ENCODE measurements at places on chromosomes 4 and X. TPM values are rescaled to one million over a fixed set of nuclear protein-coding genes. Genes with fewer than 3 reads are reported as not detected.
A peak's percentile ranks its signal among the peaks of the same experiment; 100 is the strongest.

RHOXF2B gene
- total RNA-seq = not detected

GCNA gene
- total RNA-seq = 6.5 TPM

DNA sequence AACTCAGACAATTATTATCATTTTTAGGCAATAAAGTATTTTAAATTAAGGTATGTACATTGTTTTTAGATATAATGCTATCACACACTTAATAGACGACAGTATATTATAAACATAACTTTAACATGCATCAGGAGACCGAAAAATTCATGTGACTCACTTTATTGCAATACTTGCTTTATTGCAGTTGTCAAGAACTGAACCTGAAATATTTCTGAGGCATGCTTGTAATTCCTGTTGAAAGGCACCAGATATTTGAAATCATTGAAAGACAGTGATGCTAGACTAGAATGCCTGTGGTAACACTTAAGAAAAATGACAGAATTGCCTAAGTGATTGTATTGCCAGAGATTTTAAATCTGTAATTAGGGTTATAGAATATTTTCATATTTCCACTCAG is 175.6 kb upstream of the MAGEB2 start:
- H3K27ac ChIP-seq = no peak overlapping the region
- H3K4me3 ChIP-seq = no peak overlapping the region
- H3K36me3 ChIP-seq = no peaks in the 10 kb centered on the region
- no peak for DNase-seq
- H3K4me1 ChIP-seq = no peaks in the 10 kb centered on the region

CEP135 gene
- 17.0 TPM for total RNA-seq

DNA sequence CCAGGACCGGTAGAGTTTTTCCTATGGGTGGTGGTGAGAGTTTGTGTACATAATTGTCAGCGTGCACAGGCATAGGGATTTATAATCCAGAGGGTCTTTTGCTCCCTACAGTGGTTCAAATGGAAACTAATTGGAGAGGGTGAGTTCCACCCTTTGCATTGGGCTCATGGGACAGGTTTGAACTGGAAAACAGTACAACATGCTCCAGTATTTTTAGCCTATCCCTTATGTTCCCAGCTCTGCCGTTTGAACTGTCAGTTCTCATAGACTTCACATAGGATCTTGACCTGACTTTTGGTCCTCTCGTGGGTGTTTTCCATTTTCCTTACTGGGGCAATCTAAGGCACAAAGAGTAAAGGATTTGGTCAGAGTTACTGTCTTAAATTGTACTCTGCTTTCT is 31.8 kb downstream of the FHL1 start:
- DNase-seq = no peak
- H3K36me3 ChIP-seq = no peaks in the 10 kb centered on the region
- H3K27ac ChIP-seq = no peak overlapping the region
- no peaks in the 10 kb centered on the region for H3K27me3 ChIP-seq
- no peak overlapping the region for H3K4me3 ChIP-seq

GRCh38 chr4:35516102-35516501 is 728.2 kb downstream of the ARAP2 start:
- no peaks in the 10 kb centered on the region for H3K4me1 ChIP-seq
- no peak overlapping the region for H3K4me3 ChIP-seq
- H3K27me3 ChIP-seq = no peaks in the 10 kb centered on the region
- H3K36me3 ChIP-seq = no peaks in the 10 kb centered on the region
- no peak overlapping the region for H3K27ac ChIP-seq

GRCh38 chrX:1464041-1464970 is 11.6 kb upstream of the ASMTL start:
- peaks cover 67% of the 10 kb centered on the region for H3K4me1 ChIP-seq
- DNase-seq = peak; percentile 56
- no peaks in the 10 kb centered on the region for H3K27me3 ChIP-seq
- peak overlapping the region; percentile 62 for H3K4me3 ChIP-seq

- no peak for DNase-seq
- H3K27me3 ChIP-seq = peaks cover 50% of the 10 kb centered on the region
- H3K4me1 ChIP-seq = peaks cover 13% of the 10 kb centered on the region
- no peaks in the 10 kb centered on the region for H3K36me3 ChIP-seq
- no peak overlapping the region for H3K4me3 ChIP-seq
- no peak overlapping the region for H3K27ac ChIP-seq
Observed at GRCh38 chr4:100188829-100189228, 1.4 kb downstream of the DDIT4L start.

DNA sequence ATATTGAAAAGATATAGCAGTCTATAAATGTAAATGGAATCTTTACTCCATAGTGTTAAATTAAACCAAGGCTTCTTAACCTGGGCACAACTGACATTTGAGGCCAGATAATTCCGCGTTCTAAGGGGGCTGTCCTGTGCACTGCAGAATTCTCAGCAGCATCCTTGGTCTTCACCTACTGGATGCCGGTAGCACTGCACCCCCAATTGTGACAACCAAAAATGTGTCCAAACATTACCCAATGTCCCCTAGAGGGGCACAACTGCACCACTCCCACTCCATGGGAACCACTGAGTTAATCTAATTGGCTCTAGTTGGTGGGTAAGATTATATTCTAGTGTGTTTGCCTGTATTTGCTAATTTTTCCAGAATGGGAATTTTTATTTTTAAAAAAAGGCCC is 16.6 kb downstream of the AP1S2 start:
- peak; percentile 24 for DNase-seq
- peaks cover 10% of the 10 kb centered on the region for H3K36me3 ChIP-seq

OPHN1 gene
- total RNA-seq = 0.13 TPM

TEX11 gene
- total RNA-seq = not detected

RGN gene
- total RNA-seq = not detected

DNA sequence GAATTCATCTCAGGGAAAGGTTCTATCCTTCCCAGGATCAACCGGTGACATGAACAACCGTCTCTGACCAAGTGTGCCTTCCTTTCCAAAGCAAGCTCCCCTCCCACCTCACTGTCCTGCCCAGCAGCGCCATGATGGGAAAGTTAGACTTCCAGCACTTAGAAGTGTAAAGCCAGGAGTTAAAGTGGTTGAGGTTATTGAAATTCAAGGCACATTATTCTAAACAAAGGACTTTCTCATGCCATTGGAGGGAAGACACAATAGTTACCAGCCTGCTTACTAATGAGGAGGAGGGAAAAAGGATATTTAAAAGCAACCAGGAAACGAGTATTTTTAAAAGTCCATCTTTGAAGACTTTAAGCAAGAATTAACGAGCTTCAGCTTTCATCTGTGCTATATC is 96.8 kb downstream of the NSUN7 start:
- no peaks in the 10 kb centered on the region for H3K4me1 ChIP-seq
- H3K27me3 ChIP-seq = peaks cover 22% of the 10 kb centered on the region
- no peaks in the 10 kb centered on the region for H3K36me3 ChIP-seq
- no peak overlapping the region for H3K4me3 ChIP-seq
- H3K27ac ChIP-seq = no peak overlapping the region

S100G gene
- total RNA-seq = not detected

UCP1 gene
- total RNA-seq = not detected

KCND1 gene
- total RNA-seq = 3.5 TPM

PCSK1N gene
- not detected for total RNA-seq

PTPN13 gene
- total RNA-seq = 0.16 TPM

DNA sequence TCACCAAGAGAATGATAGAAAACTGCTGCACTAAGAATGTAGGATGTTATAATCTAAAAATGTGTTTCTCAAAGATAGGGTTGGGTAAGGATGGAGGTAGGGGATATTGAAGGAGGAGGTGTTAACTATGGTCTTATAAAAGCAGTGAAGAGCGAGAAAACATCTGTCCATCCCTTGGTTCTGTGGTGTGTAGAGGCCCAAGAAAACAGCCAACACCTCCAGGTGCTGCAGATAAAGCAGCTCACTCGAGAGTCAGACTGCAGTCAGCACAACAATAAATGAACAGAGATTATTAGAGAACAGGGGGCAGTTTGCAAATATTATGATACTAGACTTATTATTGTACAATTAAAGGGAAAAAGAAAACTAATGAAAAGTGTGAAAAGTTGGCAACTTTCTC is 141.5 kb downstream of the CAMK2D start:
- no peak overlapping the region for H3K27ac ChIP-seq
- DNase-seq = no peak
- H3K4me3 ChIP-seq = no peak overlapping the region
- H3K27me3 ChIP-seq = no peaks in the 10 kb centered on the region
- H3K36me3 ChIP-seq = peaks cover 1% of the 10 kb centered on the region

DNA sequence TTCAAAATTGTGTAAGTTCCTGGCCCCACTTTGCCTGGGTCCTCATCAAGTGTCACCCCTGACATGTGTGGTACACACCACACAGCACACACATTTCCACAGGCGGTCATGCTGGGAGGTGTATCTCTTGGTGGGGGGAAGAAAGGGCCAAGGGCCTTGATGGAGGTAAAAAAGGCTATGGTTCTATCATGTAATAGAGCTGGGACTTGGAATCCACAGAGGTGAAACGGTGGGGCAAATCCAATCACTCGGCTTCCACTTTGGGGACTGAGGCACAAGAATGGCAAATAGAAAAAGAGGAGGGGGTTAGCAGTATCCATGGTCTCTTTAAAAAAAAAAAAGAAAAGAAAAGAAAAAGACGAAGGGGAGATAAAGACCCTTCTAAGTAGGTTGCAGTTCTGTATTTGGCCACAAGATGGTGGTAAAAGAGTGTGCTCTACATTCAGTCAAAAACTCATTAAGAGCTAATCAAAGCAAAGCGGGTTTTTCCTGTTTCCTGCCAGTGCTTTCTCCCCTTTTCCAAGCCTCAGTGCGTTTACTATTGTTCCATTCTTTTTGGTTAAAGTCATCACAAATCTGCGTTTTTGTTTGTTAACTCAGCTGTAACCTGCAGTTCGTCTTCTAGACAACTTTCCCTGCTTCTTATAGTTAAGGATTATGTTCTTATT is 37.0 kb upstream of the ATP6AP2 start:
- H3K27me3 ChIP-seq = peaks cover 3% of the 10 kb centered on the region
- peak; percentile 25 for DNase-seq
- H3K27ac ChIP-seq = no peak overlapping the region
- no peaks in the 10 kb centered on the region for H3K36me3 ChIP-seq

GRCh38 chrX:11741574-11741973 is 16.5 kb upstream of the MSL3 start:
- H3K27me3 ChIP-seq = no peaks in the 10 kb centered on the region
- H3K4me1 ChIP-seq = no peaks in the 10 kb centered on the region
- no peak overlapping the region for H3K4me3 ChIP-seq
- DNase-seq = no peak

DNA sequence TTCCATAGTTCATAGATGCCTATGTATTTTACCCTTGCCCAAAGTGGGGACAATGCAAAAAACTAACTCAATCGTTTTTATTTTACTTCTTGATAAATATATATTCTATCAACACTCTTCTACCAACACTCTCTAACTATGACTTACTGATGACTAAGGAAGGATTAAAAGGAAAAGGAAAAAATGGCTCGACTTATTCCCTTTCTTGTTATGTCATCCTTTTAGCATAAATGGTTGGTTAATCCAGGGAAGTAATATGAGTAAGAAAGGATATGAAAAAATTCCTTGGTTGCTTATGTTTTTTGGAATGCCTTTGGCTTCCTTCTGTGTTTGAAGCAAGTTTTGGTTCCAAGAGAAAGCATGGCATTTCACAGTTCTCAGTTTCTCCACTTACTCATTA is 1087.1 kb downstream of the C4orf33 start:
- DNase-seq = no peak
- no peaks in the 10 kb centered on the region for H3K4me1 ChIP-seq
- no peak overlapping the region for H3K4me3 ChIP-seq
- H3K27me3 ChIP-seq = no peaks in the 10 kb centered on the region
- H3K36me3 ChIP-seq = no peaks in the 10 kb centered on the region
- H3K27ac ChIP-seq = no peak overlapping the region

ADH1B gene
- not detected for total RNA-seq

DNA sequence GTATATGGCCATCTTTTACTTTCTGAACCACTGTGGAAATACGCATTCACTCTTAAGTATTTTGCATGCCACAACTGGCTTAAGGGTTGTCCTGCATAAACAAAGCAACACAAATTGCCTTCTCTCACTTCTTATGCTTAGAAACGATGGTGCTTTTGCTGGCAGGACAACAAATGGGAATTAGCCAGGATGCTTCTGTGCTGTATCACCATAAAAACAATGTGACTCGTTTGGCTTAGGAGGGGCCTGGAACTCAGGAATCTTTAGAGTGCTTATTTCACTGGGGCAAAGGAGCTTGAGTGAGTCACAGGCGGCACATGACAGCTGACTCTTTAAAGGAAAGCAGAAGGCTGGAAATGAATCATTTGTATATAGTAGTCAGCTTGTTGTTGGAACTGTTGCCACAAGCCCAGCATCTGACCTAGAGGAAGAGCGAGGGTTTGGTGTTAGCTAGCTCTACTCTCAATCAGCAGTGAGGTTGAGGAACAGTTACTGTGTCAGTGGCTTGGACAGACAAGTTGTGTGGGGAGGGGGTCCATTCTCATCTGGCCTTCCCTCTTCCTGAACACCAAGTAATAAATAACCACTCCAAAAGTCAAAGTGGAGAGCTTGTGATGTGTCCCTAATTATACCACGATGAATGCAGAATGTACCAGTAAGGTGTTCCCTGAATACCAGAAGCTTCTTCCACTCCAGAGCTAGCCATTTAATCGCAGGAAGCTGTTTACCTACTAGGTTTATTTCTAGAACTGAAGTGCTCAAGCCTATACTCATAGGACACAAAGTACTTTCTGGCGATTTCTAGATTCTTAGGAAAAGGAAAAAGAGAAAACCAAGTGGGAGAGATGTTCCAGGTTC is 293.1 kb downstream of the CAMK2D start:
- DNase-seq = peak; percentile 24
- H3K4me3 ChIP-seq = no peak overlapping the region
- peaks cover 16% of the 10 kb centered on the region for H3K36me3 ChIP-seq

RRH gene
- 0.26 TPM for total RNA-seq

GRCh38 chrX:110373310-110373709 is 14.7 kb downstream of the RTL9 start:
- no peak for DNase-seq
- no peaks in the 10 kb centered on the region for H3K36me3 ChIP-seq
- no peak overlapping the region for H3K4me3 ChIP-seq
- H3K27ac ChIP-seq = no peak overlapping the region
- H3K27me3 ChIP-seq = peaks cover 2% of the 10 kb centered on the region

- H3K36me3 ChIP-seq = no peaks in the 10 kb centered on the region
- peaks cover 5% of the 10 kb centered on the region for H3K4me1 ChIP-seq
- H3K27ac ChIP-seq = no peak overlapping the region
- no peak overlapping the region for H3K4me3 ChIP-seq
Observed at GRCh38 chrX:71216485-71216884, 6.5 kb upstream of the GJB1 start.

AFF2 gene
- total RNA-seq = 0.13 TPM

DNA sequence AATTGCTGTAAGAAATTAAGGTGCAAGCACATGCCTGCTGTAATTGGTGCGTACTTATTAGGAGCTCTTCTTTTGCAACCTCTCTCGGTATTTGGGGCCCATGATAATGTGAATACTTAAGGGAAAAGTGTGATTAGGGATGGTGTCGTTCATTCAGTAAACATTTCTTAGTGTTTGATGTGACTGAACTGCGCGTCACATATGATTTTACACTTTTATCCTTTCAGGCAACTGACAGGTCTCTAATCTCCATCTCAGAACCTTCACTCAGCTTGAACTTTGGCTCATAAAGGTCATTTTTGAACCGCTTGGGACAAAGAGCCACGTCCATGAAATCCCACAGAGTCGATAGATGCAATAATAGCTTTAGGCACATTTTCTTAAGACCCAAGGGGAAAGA is 612.1 kb upstream of the PITX2 start:
- no peaks in the 10 kb centered on the region for H3K4me1 ChIP-seq
- no peak overlapping the region for H3K27ac ChIP-seq
- no peak for DNase-seq
- no peak overlapping the region for H3K4me3 ChIP-seq
- H3K36me3 ChIP-seq = no peaks in the 10 kb centered on the region
- no peaks in the 10 kb centered on the region for H3K27me3 ChIP-seq
